Nasal cavity respiratory epithelium epithelial cell of viscerocranial mucosa (primary cell): ENCODE measurements at places on chromosomes 13 and 19. TPM values are rescaled to one million over a fixed set of nuclear protein-coding genes. Genes with fewer than 3 reads are reported as not detected.

OVOL3 gene
- not detected in 2 replicates for total RNA-seq

SERTM1 gene
- not detected in 2 replicates for total RNA-seq

FXYD3 gene
- 245 and 275 TPM in 2 replicates for total RNA-seq

KLK7 gene
- total RNA-seq: 15.0 and 22.9 TPM in 2 replicates

OR7A5 gene
- total RNA-seq: not detected in 2 replicates

FAM216B gene
- not detected in 2 replicates for total RNA-seq

ZNF536 gene
- not detected in 2 replicates for total RNA-seq

TMEM150B gene
- total RNA-seq: not detected in 2 replicates

OLFM4 gene
- total RNA-seq: not detected in 2 replicates

LILRB1 gene
- total RNA-seq: not detected in 2 replicates

GARIN5A gene
- 0.68 and 1.4 TPM in 2 replicates for total RNA-seq

CPAMD8 gene
- total RNA-seq: 0.34 and 2.6 TPM in 2 replicates

PSG11 gene
- not detected in 2 replicates for total RNA-seq
